Right atrium auricular region (tissue), 2 donors: ENCODE measurements at places on chromosomes 4 and X. TPM values are rescaled to one million over a fixed set of nuclear protein-coding genes. Genes with fewer than 3 reads are reported as not detected.

Gene MAGEA8
- not detected for total RNA-seq

Gene SNCA
- total RNA-seq: 23.3 TPM

Gene PLP1
- total RNA-seq: 11.9 TPM

Gene ARHGAP10
- 43.5 TPM for total RNA-seq

Gene SMIM31
- total RNA-seq: not detected

Gene UBL4A
- 61.0 TPM for total RNA-seq

Gene CETN2
- total RNA-seq: 23.5 TPM

Gene XK
- 5.1 TPM for total RNA-seq

Gene FRG2
- total RNA-seq: not detected

Gene GPR173
- 0.93 TPM for total RNA-seq

Gene XAGE1A
- not detected for total RNA-seq

Gene IQCM
- total RNA-seq: not detected

Gene SPANXN3
- total RNA-seq: not detected

Gene EREG
- total RNA-seq: 0.31 TPM

Gene USP51
- total RNA-seq: 2.2 TPM

Gene IQSEC2
- total RNA-seq: 13.4 TPM

Gene SAP30
- 27.3 TPM for total RNA-seq

Gene MAML3
- total RNA-seq: 5.8 TPM

Gene UGT2A3
- not detected for total RNA-seq

Gene P2RY8
- total RNA-seq: 1.3 TPM

Gene SSX2
- not detected for total RNA-seq

Gene ADAMTS3
- total RNA-seq: 1.2 TPM

Gene FAM156B
- total RNA-seq: 11.9 TPM

Gene PABPC4L
- 0.67 TPM for total RNA-seq

Gene LONRF3
- total RNA-seq: 3.6 TPM

Gene NAT8L
- 3.2 TPM for total RNA-seq

Gene GPR50
- total RNA-seq: not detected

Gene RAB33B
- 8.5 TPM for total RNA-seq

Gene AMTN
- total RNA-seq: not detected
